ENCODE measurements at places on chromosomes 1 and 21. TPM values are rescaled to one million over a fixed set of nuclear protein-coding genes. Genes with fewer than 3 reads are reported as not detected.

ELK4 gene
- total RNA-seq: 35.4 TPM

MCOLN3 gene
- 1.6 TPM for total RNA-seq

DLGAP3 gene
- not detected for total RNA-seq

MATN1 gene
- total RNA-seq: not detected

ALX3 gene
- total RNA-seq: 0.81 TPM

LAMB3 gene
- total RNA-seq: 12.7 TPM

GSTM3 gene
- 72.2 TPM for total RNA-seq

KRTAP12-1 gene
- total RNA-seq: 0.80 TPM

RNU1-4 gene
- 1,866 TPM for total RNA-seq

ADGRL2 gene
- total RNA-seq: 1.5 TPM

FCN3 gene
- total RNA-seq: not detected

RGS8 gene
- not detected for total RNA-seq

TIAM1 gene
- total RNA-seq: 14.3 TPM

VTCN1 gene
- total RNA-seq: not detected

KCNJ15 gene
- not detected for total RNA-seq

SPATA46 gene
- total RNA-seq: not detected

TRAF5 gene
- total RNA-seq: 7.1 TPM
